Stimulated activated CD8-positive, alpha-beta memory T cell treated with anti-CD3 and anti-CD28 coated beads, Interleukin-12 subunit alpha, Interleukin-12 subunit beta, amount 100 ng/mL, for 1 hour (primary cell): ENCODE measurements at places on chromosomes 4 and X.

DNA sequence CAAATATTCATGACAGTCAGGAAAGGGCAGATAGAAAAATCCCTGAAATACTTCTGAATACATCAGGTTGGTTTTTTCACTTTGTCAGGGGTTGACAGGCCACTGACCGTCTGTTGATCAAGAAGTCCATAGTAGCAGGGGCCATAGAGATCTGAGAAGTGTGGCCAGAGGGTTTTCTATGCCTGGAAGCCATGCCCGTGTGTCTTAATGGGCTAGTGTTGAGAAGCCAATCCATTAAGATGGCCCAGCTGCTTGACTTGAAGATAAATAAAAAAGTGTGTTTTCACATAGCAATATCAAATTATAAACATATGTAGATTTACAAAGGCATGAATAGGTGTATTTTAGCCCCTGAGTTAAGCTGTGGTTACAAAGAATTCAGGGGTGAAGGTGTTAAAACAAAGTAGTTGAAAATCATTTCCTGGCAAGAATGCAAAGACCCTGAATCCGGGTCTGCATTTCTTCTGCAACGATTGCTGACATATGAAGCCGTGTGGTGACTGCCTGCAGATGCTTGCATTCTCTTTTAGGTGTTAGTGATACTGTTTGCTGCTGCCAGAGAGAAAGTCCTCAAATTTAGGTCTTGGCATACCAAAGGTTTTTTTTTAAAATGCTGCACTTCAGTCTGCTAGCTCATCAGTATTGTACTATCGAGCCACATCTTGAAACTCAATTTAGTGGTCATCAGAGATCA is 9.3 kb upstream of the LIMCH1 start:
- DNase-seq, result no peak

- no peak for DNase-seq
Measured at GRCh38 chrX:155534800-155535199, 76.4 kb upstream of the F8A3 start.

DNA sequence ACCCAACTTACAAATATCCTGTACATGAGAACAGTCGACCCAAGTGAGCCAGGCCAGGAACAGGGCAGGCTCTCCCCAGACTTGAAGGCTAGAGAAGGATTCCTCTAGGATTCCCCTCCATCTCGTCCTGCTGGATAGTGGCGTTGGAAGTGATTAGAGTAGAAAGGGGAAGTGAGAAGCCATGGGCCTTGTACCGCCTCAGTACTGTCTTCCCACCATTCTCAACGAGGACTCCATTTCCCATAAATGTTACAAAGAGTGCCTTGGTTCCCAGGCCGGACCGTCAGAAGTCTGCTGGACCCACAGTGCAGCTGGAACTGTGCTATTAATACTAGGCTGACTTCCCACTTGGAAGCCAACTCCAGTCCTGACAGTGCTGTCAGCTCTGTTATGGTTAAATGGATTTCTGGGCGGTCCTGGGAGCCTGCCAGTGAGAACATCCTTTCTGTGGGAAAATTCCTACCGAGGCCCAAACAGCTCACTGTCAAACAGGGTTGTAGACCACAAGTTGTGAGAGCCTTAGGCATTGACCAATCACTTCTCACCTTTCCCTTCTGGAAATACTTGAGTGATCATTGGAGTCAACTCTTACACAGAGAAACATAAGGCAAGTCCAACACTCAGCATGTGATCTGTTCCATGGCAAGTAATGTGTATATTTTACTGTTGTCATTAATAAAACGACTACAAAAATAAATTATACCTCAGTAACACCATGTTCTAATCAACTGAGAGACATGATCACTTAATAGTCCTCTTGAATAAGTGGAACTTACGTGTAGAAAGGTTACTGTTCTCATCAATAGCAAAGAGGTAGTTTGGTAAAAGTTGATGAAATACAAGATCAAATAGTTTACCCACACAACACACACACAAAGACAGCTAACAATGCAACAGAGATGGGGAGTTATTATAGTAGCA is 58.4 kb downstream of the AMELX start:
- DNase-seq, result no peak

- no peak for DNase-seq
Measured at GRCh38 chrX:105150557-105150956, 69.9 kb downstream of the TEX13A start.

DNA sequence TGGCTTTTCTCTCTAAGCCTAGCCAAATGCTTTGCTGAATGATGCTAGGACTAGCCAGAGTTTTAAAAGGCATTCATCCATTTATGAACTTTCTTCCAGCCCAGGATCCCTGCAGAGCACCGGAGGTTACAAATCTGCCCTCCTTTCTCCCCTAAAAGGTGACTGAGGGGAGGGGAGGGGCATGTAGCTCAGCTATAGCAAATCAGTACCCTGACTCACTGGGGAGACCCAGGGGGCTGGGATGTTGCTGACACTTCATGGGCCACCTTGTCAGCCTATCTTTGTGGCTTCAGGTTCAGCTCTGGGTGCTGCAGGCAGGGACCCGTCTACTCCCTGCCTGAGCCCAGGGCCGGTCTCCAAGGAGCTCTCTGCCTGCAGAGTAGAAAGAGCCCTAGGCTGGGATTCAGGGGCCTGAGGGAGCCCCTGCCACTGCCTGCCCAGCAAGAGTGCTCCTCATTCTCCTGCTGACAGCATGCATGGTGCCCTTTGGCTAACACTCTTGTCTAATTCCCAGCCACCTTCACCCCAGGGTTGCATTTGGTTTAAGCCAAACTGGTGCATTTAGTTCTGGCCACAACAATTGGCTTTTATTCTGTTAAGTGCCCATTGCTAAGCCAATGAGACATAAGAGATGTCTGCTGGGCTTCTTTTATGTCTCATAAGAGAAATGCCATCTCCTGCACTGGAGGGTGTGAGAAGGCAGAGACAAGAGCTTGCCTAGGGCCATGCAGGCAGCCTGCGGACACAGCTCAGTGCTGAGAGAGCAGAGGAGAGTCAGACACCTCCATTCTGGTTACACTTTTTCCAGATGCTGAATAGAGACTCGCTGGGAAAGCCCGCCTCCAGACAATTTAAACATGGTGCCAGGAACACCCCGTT is 11.9 kb upstream of the UBA6 start:
- DNase-seq, result no peak

DNA sequence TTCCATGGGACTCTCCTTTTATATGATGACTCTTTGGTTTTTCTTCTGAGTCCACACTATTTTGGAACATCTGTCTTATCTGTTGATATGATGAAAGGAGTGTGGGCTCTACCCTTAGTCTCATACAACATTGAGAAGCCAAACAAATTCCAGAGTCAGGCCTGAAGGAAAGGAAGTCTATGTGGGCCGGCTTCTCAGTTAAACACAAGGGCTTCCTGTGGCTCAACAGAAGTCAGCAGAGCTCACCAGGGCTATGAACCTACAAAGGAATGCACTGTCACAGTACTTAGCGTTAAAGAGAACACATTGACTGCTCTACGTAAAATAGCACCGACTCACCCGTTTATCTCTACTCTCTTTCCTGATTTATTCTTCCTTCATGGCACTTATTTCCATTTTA is 641.0 kb upstream of the FRG1 start:
- no peak for DNase-seq

DNA sequence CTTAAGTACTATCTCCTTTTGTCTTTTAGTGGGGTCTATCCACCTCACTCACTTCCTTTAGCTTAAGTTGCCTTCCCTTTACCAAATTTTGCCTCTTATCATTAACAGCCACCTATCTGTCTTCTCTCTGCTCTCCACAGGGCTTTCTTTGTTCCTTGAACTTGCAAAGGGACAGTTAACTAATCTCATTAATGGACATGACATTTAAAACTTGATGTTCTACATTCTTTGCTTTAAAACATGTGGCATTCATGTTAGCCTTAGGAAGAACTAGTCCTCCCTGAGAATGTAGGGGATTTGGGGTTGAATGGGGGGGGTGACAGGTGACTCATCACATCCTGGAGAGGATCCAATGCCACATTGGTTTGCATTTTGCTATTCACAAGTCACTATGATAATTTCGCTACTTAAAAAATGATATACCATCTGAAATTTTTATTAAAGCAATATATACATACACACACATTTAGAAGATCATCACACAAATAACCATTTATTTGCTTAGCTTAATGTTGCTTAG is 41.0 kb upstream of the DMD start:
- DNase-seq, result no peak

DNA sequence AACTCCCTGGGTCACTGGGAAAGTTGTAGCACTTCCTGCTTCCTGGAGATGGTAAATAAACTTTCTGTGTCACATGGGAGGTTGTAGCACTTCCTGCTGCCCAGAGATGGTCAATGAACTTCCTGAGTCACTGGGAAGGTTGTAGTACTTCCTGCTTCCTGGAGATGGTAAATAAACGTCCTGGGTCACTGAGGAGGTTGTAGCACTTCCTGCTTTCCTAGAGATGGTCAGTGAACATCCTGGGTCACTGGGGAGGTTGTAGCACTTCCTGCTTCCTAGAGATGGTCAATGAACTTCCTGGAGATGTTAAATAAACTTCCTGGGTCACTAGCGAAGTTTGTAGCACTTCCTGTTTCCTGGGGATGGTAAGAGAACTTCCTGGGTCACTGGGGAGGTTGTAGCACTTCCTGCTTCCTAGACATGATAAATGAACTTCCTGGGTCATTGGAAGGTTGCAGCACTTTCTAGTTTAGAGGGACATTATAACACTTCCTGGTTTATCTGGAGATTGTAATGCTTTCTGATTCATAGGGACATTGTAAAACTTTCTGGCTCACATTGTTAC is 62.3 kb upstream of the CD99 start:
- no peak for DNase-seq

DNA sequence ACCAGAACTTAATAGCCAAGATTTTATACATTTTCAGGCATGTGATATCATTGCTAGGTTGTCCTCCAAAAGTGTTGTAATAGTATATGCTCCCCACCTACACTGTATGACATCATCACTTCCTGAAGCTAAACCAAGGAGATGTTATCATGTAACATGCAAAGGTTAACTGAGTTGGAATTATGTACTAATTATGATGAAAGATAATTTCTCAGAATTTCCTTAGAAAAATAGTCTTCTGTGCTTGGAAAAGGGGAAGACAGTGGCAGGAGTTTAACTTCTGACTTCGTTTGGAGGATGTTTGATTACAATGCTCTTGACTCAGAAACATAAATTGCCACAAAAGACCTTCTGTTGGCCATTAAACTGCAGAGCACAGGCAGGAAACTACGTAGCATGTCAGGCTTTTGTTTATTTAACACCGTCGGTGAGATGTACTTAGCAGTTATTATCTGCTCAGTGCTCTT is 83.6 kb upstream of the GUCY1A1 start:
- DNase-seq, result no peak

GRCh38 chr4:173174184-173174583 is 5.6 kb downstream of the GALNT7 start:
- no peak for DNase-seq
